ENCODE measurements at places on chromosomes 7 and 10.

- no peak for DNase-seq
These were observed 153.3 kb downstream of the RTKN2 start for GRCh38 chr10:62115321-62115720.

- DNase-seq: no peak
These were observed 11.4 kb downstream of the ZSWIM8 start for GRCh38 chr10:73796766-73797165.

- DNase-seq: no peak
These were observed 5.1 kb upstream of the DMBT1 start for GRCh38 chr10:122555442-122555841.

- DNase-seq: no peak
These were observed 11.7 kb downstream of the TMEM184A start for GRCh38 chr7:1544178-1544895.

DNA sequence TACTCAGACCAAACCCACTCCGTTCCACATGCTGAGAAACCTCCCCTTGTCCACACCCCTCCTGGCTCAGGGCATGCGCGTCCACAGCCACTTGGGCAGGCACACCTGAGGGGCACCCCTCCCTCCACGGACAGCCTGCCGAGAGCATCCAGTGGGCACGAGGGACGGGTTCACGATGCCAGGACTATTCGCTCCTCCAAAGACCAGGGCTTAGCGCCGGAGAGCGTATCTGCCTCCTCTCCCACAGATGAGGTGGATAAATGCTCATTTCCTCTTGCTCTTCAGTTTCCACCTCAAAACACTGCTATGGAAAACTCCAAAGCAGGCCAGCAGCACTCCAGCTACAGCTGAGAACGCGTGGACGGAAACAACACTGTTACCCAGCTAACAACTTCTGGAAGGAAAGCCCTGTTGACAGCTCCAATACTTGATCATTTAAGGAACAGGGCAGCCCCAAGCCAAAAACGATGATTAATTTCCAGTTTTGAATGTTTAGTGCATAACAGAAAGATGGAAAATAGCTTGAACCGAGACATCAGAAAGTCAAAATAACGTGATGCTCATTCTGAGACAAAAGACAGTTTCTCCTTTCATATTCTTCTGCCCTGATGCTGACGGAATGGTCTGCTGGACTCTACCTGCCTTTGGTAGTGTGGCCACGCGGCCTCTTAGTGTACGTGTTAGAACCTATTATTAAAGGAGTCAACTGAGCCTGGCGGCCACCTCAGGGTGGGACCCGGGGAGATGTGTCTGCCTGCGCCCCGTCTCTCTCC lies 204.7 kb downstream of the DNAJB6 start:
- DNase-seq: no peak

DNA sequence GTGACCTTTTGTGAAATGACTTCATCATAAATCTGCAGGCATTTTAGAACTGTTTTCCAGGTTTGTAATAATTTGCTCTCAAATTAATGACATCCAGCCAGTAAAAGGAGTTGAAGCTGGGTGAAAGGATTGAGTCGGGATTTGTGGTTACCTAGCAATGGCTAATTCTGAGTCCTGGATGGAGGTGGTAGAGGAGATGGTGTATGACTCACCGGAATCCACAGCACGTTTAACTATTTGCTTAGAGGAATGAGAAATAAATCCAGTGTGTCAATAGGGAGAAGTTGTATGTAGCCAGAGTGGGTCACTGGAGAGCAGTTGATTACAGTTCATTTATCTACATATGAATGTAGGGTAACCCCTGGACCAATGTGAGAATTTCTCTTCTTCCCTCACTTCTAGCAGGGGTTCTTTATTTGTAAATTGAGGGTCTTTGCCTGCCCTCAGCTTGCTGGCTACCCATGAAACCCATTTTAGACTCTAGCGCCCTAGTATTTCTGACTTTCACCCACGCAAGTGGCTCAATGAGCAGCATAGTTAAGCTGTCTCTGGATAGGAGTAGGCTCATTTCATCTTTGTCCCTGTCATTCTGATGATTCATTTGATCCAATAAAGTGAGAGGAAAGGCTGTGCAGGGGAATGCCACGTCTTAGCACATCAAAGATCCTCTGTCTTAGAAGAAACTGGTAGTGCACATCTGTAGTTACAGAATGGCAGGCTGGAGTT lies 547.8 kb downstream of the SORCS3 start:
- DNase-seq: no peak

- no peak for DNase-seq
These were observed 177.3 kb upstream of the PHYHIPL start for GRCh38 chr10:58998924-58999713.

- DNase-seq: no peak
These were observed 10.4 kb downstream of the CHCHD3 start for GRCh38 chr7:133071506-133071905.

DNA sequence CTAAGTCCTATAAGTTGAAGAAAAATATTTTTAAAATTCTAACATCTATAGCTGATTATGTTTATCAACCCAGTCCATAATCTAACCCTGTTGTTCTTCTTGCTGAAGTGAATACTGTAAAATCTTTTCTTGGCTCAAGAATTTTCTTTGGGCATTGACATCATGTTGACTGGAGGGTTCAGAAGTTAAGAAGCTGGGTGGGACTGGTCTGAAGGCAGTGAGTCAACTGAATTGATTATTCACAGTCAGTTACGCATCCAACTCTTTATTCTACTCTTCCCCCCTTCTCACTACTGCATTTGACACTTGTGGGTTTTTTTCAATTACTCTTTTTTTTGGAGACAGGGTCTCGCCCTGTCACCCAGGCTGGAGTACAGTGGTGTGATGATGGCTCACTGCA lies 31.0 kb downstream of the DENND2A start:
- no peak for DNase-seq

GRCh38 chr7:46320956-46321355 lies 399.9 kb upstream of the IGFBP3 start:
- no peak for DNase-seq

DNA sequence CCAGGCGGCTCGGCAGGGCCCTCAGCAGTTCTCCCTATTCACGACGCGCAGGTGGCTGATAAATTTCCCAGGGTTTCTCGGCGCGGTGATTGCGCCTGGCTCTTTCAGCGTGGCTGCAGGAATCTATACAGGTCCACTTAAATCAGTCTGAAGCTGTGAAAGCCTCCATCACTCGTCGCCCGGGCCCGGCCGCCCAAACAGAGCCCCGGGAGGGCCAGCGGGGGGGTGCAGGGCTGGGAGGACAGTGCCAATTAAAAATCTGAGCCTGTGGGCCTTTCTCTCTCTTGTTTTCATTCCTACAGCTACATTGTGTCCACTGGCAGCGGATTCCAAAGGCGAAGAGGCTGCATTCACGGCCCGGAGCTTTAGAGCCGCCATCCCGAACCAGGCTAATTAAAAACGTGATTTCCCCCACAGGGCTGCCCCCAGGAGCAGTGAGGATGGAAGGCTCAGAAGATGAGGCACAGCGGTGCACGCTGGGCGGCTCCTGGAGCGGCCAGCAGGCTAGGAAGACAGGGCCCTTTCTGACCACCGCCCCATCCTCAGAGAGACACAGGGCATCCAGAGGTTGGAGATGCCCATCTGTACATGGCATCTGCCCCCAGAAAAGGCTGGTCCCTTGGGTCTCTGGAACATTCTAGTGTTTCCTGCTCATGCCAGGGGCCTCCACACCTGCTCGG lies 100.7 kb downstream of the FAM53B start:
- DNase-seq: no peak

DNA sequence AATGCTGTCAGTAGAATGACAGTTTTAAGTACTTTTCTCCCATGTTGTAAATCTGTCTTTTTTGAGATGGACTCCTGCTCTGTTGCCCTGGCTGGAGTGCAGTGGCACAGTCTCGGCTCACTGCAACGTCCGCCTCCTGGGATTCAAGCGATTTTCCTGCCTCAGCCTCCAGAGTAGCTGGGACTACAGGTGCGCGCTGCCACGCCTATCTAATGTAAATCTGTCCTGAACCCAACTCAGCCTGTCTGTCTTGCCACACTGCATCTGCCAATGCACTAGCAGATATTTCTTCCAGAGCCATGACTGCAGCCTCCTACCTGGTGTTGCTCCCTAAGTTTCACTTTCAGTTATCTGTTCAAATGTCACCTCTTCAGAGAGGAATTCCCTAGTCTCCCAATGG lies 264.1 kb downstream of the PHF14 start:
- no peak for DNase-seq

- DNase-seq: no peak
These were observed 273.1 kb upstream of the KCND2 start for GRCh38 chr7:119999738-120000475.

GRCh38 chr7:36692456-36692855 lies 31.8 kb downstream of the AOAH start:
- no peak for DNase-seq

GRCh38 chr10:62511238-62511637 lies 137.1 kb downstream of the ZNF365 start:
- DNase-seq: no peak

- no peak for DNase-seq
These were observed 115.0 kb upstream of the KIF5B start for GRCh38 chr10:32171204-32171603.

GRCh38 chr10:99593312-99593711 lies 26.9 kb downstream of the SLC25A28 start:
- DNase-seq: no peak

DNA sequence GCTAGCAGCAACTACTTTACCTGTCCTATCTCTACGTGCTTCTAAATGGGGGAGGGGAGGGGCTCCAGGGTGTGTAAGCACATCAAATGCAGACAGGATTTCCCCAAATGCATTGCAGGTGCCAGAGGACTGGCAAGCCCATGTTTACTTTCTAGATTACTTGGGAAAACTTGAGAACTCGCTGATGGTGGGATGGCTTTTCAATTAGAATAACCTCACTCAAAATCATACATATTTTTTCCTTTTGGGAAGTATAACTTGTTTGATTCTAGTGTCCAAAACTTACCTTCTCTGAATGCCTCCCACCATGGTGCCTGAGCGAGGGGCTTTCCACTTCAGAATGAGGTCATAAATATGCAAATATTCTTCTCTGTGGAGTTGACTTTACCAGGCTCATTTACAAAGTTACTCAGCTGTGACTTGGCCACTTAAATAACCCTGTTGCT lies 191.3 kb upstream of the RHOBTB1 start:
- peak; percentile 7 for DNase-seq

DNA sequence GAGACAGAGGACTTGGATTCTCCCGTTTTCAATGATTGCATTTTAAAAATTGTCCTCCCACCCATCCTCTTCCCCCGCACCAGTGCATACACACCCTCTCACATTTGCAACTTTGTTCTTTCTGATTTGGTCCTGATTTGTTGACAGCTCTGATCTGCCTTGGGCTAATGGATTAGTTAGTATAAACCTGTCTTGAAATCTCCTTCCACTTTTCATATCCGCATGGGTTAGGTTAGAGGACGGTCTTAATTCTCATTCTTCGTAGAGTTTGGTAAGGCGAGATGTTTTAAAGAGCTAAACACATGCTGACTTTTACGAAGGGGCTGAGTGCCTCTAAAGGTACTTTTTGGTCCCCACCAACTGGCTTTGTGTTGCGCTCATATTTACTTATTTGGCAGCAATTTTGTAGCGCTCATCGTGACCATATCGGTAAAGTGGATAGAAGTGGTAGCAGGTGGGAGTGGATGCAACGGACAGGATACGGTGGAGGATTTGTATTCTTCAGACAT lies 1.1 kb downstream of the AHR start:
- DNase-seq: peak; percentile 45

GRCh38 chr10:77290528-77291155 lies 347.0 kb downstream of the KCNMA1 start:
- no peak for DNase-seq

- DNase-seq: no peak
These were observed 54.8 kb downstream of the DYNC2I1 start for GRCh38 chr7:158911145-158911544.

DNA sequence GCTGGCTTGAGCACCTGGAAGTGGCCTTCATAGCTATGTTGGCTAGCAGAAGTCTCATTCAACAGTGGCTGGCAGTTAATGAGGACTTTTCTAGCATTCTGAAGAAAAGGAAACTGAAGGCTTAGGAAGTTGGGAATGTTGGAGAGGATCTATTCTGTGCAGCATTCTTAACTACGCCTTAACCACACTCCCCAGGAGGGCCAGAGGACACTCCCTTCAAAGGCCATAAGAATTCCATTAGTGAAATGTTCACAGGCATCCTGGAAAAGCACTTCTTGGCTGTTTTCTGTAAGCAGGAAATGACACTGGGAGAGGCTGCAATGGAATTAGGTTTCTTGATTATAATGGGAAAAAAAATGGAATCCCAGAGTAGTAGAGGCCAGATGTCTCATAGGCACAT lies 188.9 kb downstream of the ARHGAP12 start:
- DNase-seq: no peak

DNA sequence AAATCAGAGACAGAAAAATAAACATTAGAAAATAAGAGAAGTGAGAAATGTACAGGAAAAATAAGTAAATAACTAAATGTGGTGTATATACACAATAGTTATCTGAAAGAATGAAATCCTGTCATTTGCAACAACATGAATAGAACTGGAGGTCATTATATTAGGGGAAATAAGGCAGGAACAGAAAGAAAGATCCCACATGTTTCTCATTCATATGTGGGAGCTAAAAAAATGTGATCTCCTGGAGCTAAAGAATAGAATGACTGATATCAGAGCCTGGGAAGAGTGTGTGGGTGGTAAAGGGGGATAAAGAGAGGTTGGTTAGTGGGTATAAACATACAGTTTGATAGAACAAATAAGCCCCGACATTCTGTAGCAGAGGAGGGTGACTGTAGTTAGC lies 27.3 kb downstream of the PLXDC2 start:
- no peak for DNase-seq

DNA sequence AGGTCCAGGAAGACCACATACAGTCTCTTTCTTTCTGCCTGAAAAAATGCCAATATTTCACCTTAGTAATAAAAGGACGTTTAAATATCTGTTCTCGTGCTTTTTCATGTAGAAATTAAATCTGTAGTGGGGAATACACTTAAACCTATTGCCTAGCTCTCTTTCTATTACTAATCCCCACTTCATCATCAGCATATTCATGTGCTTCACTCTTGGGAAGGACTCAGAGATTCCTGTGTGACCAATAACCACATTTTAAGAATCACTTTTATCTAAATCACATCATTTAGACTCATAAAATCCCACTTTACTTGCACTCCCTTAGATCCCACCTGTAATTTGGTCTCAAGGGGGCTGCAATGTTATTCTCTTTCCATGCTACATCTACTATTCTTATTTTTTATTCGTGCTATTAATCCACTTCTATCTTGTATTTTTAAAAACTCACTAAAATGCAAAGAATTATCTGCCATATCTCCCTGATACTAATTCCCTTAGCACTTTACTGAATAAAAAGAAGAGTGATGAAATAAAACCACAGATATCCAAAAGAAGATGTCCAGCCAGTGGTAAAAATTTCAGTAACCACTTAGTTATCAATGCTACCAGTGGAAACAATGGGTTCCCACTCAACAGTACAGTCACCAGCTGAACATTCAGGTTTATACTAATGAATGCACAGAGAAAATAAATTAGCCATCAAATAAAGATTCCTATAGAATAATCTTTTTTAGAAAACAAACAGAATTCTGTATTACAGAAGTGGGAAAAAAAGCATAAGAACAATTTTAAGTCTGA lies 102.1 kb downstream of the PPP1R17 start:
- no peak for DNase-seq

Measured in activated CD8-positive, alpha-beta T cell treated with anti-CD3 and anti-CD28 coated beads for 36 hours (primary cell).